ENCODE measurements at places on chromosomes 5 and 9.
A peak's percentile ranks its signal among the peaks of the same experiment; 100 is the strongest.

- DNase-seq: no peak
Measured at GRCh38 chr5:107764976-107765804, 94.5 kb upstream of the EFNA5 start.

DNA sequence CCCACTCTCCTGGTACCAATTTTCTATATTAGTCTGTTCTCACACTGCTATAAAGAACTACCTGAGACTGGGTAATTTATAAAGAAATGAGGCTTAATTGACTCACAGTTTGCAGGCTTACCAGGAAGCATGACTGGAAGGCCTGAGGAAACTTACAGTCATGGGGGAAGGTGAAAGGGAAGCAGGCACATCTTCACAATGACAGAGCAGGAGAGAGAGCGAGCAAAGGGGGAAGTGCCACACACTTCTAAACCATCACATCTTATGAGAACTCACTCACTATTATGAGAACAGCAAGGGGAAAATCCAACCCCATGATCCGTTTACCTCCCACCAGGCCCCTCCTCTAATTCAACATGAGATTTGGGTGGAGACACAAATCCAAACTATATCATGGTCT, 72.2 kb downstream of the ATG10 start:
- DNase-seq: peak; percentile 44

DNA sequence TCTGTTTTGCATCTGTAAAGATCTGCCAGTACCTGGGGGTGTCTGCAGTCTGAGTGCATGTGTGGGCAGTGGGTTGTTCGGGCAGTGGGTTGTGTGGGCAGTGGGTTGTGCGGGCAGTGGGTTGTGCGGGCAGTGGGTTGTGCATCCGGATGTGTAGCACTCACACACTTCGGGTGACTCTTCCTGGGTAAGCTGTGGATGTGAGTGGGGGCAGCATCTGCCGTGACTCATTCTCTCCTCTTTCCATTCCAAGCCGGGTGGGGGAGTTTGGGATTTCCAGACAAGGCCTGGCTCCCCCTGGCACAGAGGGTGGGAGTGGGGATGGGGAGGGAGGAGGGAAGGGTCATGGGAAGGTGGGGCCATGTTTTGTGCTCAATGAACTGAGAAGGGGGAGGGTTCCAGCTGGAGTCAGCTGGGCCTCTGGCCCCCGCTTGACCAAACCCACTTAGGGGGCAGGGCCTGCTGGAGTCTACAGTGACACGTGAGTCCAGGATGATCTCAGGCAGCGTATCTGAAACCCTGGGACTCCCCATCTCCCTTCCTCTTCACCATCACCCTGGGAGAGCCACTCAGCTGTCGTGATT, 8.3 kb downstream of the CRB2 start:
- DNase-seq: no peak

DNA sequence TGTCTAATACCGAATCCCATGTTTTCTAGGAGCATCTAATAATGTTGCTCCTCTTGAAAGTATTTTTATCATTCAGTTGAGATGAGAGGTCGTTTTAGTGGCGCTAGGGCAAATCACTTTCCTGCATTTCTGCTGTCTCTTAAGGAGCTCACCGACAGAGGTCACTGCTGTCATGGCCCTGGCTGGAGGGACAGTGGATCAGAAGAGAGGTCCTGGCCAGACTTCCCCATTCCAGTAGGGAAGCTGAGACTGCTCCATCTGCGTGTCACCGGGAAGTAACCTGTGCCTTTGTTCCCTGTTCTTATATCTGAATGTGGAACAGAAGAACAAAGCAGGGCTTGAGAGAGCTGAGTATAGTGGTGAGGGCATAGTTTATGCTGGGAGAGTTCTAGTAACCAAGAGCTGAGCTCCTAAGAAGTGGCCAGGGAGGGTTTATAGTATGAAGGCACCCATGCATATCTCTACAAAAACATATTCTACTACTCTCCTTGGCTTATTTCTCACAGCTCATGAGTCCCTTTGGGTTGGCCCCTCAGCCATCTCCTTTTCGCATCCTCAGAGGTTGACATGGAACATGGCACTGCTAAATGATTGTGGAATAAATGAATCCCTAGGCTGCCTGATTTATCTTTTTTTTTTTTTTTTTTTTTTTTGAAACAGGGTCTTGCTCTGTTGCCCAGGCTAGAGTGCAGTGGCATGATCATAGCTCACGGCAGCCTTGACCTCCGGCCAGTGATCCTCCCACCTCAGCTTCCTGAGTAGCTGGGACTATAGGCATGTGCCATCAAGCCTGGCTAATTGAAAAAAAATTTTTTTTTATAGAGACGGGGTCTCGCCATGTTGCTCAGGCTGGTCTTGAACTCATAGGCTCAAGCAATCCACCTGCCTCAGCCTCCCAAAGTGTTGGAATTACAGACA, 27.2 kb downstream of the ATP6V0E1 start:
- DNase-seq: no peak

GRCh38 chr9:94839398-94839797, 112.9 kb downstream of the AOPEP start:
- DNase-seq: no peak

DNA sequence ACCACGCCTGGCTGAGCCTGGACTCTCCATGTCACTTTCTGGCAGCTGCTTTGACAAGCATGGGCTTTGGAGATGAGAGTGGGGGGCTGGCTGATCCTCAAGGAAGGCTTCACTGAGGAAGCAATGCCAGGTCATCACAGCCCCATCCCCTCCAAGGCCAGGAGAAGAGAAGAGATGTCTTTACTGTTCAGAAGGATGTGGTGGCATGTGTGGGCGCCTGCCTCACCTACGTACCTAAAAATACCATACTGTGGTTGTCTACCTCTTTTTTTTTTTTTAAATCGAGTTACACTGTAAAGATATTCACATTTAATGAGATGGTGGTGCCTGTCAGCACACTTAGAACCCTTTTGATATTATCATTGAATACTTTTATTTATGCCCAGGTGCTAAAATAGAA, 26.4 kb upstream of the CTNNA1 start:
- no peak for DNase-seq

DNA sequence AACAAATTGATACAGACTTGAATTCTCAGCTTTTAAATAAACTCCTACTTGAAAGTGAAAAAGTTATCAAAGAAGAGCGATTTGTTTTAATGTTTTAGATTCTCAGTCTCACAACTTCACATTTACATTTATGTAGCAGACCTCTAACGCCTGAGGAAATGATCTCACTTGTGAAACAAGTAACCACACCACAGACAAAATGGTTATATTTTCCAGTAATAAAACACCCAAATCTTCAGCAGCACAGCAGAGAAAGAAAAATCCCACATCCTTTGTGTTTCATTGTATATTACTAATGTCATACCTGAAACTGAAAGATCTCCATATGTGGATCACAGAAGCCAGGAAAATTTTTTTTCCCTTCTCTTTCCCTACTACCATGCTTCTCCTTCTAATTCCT, 29.8 kb upstream of the GZMA start:
- no peak for DNase-seq

- no peak for DNase-seq
Measured at GRCh38 chr5:1488882-1489680, 34.7 kb downstream of the LPCAT1 start.

- DNase-seq: no peak
Measured at GRCh38 chr9:92429836-92430235, 5.6 kb upstream of the OMD start.

- DNase-seq: no peak
Measured at GRCh38 chr9:2340046-2340760, 281.4 kb upstream of the VLDLR start.

- no peak for DNase-seq
Measured at GRCh38 chr5:68066277-68066955, 149.1 kb upstream of the PIK3R1 start.

GRCh38 chr9:38309324-38310195, 82.9 kb upstream of the ALDH1B1 start:
- DNase-seq: no peak

GRCh38 chr5:69136293-69136692, 30.7 kb upstream of the CCNB1 start:
- DNase-seq: peak; percentile 58

- DNase-seq: no peak
Measured at GRCh38 chr9:22919423-22919822, 472.8 kb downstream of the DMRTA1 start.

- DNase-seq: no peak
Measured at GRCh38 chr5:116530276-116530675, 44.3 kb downstream of the SEMA6A start.

- peak; percentile 2 for DNase-seq
Measured at GRCh38 chr5:93850311-93850710, 108.9 kb upstream of the POU5F2 start.

- no peak for DNase-seq
Measured at GRCh38 chr5:59866661-59867060, 26.9 kb downstream of the PDE4D start.

DNA sequence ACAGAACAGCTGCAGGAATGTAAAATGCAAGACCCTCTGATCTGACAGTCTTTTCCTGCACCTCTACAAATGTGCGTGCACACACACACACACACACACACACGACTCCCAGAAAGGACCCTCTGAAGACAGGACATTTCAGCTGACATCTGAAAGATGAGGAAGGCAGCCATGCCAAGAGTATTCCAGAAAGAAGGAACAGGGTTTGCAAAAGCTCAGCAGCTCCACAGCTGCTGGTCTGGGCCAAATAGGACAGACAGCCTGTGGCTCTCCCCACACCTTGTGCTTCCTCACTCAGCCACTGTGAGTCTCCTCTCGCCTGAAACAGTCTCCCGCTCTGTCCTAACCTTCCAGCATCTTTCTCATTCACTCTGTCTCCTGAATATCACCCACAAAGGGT, 189.0 kb downstream of the PALM2AKAP2 start:
- DNase-seq: peak; percentile 28

- no peak for DNase-seq
Measured at GRCh38 chr5:133668458-133668857, 56.1 kb upstream of the FSTL4 start.

- DNase-seq: peak; percentile 39
Measured at GRCh38 chr5:173629628-173630027, 13.2 kb upstream of the BOD1 start.

DNA sequence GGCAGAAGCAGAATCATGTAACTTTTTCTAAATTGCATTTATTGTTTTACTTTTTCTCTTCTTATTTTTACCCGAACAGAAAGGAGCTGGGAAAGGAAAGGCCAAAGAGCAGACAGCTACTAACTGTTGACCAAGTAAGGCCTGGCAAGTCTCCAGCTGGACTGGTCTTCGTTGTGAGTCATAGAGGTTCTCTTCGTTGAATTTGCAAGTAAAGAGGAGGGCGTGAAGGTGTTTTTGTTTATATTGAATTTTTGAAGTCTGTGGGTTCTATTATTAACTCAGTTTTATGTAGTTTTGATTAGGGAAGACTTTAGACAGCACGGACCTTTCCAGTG, 416.5 kb upstream of the CCNH start:
- no peak for DNase-seq

GRCh38 chr9:36575411-36575882, 2.8 kb downstream of the MELK start:
- DNase-seq: no peak

DNA sequence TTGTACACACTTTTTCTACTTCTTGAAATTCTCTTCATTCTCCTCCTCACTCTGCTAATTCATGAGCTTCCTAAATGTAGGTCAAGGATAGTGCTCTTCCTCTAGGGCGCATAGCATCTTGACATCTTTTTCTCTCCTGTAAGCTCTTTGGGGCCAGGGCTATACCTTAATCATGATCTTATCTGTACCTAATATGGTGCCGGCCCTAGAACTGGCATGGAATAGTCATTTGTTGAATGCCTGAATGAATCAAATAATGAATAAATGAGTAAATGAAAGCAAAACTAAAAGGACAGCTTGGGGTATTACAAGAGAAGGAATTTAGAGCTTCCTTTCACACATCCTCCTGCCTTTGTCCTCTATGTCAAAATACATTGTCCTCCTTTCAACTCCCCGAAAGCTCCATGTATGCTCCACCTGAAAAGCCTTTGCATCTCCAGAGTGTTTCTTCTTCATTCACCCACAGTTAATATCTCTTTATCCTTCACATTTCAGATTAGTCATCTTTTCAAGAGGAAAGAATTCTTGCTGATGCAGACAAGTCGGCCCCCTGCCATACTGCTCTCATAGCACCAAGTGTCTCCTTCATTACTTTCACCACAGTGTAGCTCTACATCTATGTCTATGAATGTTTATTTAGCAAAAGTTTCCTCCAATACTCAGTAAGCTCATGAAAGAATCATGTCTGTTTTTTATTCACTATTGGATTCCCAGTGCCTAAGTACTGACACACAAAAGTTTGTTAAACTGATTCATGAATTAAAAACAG, 16.4 kb upstream of the PPP2R2B start:
- no peak for DNase-seq

DNA sequence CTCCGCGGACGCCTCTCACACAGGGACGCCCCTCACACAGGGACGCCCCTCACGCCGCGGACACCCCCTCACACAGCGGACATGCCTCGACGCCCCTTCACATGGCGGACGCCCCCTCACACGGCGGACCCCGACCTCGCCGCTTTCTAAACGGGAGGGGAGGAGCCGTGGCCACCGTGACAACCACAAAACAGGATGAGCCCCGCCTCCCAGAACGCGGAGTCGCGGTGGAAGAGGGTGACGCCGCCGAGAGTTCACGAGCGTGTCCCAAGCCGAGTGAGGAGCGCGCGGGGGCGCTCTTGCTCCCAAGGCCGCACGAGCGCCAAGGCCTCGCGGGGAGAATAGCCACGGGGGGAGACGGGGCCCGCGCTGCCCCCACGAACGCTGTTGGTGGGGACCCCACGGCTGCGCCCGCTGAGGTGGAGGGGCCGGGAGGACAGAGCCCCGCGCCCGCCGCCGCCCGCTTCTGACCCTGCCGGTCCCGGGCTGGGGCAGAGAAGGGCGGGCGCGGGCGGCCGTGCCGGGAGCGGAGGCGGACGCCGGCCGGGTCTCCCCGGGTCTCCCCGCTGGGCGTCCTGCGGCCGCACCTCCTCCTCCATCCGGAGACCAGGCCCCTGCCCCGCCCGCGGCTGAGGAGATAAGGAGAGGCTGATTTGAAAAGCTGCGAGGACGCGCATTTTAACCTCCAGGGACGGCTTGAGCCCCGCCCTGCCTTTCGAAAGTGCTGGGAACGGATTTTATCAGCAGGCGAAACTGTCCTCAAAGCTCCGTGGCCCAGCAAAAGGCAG, 3.9 kb upstream of the NKD2 start:
- DNase-seq: peak; percentile 90

DNA sequence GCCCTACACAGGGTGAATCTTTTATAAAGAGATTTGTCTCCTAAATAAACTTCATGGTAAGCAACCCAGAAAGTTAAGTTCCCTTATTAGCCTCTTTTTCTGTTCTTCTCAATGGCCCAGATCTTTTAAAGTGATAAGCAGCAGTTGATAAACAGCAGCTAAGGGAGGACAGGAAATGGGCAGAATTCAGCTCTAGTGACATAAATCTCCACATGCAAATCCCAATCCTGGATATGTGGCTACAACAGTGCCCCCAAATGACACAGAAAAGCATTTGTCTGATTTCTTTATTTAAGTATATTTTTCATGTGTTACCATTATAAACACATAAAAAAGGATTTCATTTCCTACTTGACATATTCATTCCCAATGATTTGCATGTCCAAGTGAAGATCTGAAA, 199.0 kb downstream of the DTWD2 start:
- DNase-seq: peak; percentile 5

Measured in NB4 (cell line).